Stimulated activated CD4-positive, alpha-beta T cell treated with anti-CD3 and anti-CD28 coated beads, Interleukin-12 subunit alpha, Interleukin-12 subunit beta, amount 100 ng/mL, for 24 hours (primary cell): ENCODE measurements at places on chromosomes 13 and 19.

GRCh38 chr13:39847336-39847735, 191.9 kb downstream of the COG6 start:
- DNase-seq: no peak

- no peak for DNase-seq
Measured at GRCh38 chr19:34577531-34578101, 96.1 kb downstream of the WTIP start.

GRCh38 chr13:26011996-26012821, 39.6 kb downstream of the SHISA2 start:
- DNase-seq: peak; percentile 17

DNA sequence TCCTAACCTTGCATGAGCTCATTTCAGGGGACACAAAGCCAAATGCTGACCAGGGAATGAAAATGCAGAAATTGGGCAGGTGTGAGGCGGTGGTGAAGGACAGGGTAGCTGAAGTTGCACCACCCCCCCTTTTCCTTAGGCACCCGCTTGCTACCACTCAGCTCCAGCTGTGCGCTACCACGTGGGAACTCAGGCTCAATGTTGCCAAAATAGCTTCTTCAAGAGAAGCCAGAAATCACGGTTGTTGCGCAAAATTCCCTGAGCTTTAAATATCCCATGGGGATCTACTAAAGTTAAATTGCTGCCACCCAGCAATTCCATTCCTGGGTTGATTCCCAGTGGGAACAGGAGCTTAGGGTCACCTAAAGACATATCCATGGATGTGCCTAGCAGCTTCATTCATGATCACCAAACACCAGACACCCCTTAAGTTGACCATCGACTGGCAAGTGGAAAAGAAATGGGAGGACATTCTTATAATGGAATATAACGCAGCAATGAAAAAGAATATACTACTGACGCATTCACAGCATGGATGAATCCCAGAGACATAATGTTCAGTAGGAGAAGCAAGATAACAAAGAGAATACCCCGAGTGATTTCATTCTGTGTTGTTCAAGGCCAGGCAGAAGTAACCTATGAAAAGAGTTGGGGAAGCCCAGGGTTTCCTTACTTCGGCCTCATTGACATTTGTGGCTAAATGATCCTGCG, 12.8 kb upstream of the ADGRL1 start:
- DNase-seq: no peak

- DNase-seq: no peak
Measured at GRCh38 chr13:84400706-84401105, 518.4 kb upstream of the SLITRK1 start.

DNA sequence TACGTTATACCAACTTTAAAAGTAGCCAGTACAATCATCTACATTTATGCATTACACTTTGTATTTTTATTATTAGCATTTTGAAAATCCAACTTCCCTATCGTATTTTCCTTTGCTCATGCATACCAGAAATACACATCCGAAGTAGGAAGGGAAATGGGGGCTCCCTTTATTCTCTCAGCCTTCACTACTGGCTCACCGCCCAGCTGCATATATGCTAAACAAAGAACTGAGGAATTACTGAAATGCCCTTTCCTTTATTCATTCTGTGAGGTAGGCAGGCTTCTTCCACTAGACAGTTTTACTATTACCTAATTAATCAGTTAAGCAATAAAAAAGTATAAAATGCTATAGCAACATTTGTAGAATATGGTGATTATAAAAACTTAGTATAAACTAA, 291.6 kb downstream of the KLF12 start:
- no peak for DNase-seq

DNA sequence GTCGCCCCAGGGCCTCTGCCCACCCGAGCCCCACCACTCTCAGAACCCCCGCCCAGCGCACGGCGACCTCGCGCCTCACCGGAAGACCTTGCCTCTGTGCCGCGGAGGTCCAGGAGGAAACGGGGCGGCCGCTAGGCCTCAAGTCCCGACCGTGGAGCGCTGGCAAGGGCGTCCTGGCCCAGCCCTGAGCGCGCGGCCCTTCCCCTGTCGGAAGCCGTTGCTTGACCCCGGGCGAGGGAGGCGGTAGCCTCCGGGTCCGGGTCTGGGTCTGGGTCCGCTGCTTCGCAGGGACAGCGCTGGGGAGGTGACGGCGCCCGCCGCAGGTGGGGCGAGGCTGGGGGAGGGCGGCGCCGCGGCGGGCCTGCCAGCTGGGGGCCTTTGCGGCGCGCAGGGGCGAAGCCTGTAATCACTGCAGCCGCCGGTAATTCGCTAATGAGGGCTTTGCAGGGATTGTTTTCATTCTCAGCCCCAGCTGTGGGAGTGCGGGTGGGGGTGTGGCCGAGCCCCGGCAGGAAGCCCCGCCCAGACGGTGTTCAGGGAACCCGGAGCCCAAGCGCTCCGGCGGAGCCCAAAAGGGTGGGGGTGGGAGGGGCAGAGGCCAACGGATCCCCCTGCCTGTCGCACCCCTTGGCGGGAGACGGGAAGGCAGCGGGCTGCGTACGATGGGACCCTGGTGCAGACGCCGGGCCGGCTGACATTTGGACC, 8.6 kb downstream of the C19orf25 start:
- peak; percentile 51 for DNase-seq

GRCh38 chr13:80555796-80556678, 215.1 kb upstream of the SPRY2 start:
- DNase-seq: no peak

DNA sequence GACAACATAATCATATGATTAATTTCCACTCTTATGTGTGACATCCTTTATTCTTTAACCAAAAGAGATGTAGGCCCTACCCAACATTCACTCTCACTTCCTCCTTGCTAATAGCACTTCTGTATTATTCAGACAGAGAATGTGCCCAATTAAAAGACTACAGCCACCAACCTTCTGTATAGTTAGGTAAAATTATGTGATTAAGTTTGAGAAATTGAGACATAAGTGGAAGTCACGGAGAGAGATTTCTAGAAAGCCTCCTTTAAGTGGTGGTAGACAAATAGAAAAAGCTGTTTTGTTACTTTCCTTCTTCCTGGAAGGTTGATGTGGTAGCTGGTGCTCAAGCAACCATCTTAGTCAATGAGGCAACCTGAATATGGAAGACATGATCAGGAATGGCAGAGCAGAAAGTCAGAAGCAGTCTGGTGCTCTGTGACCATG, 14.8 kb downstream of the EPSTI1 start:
- no peak for DNase-seq

- DNase-seq: no peak
Measured at GRCh38 chr13:27065582-27065981, 106.0 kb downstream of the USP12 start.

- DNase-seq: no peak
Measured at GRCh38 chr13:38804536-38804935, 117.7 kb downstream of the FREM2 start.

DNA sequence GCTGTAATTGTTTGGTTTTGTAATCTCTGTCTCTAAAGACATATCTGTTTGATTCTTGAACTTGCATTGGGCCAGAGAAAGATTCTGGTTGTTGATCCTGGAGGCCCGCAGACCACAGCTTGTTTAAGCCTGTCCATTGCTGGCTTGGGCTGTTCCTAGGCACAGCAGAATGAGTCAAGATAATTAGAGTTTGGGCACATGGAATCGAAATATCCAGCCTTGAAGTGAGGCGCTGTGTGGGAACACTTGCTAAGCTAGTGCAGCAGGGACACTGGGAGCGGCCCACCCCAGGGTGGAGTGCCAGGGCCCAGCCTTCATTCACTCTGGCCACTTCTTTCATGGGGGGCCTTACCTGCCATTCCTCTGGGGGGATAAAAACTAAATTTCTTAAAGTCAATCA, 219.7 kb downstream of the LMO7 start:
- DNase-seq: no peak

GRCh38 chr13:44765001-44765471, 188.9 kb upstream of the TSC22D1 start:
- no peak for DNase-seq

GRCh38 chr13:46831588-46832194, 34.7 kb upstream of the ESD start:
- DNase-seq: peak; percentile 18

DNA sequence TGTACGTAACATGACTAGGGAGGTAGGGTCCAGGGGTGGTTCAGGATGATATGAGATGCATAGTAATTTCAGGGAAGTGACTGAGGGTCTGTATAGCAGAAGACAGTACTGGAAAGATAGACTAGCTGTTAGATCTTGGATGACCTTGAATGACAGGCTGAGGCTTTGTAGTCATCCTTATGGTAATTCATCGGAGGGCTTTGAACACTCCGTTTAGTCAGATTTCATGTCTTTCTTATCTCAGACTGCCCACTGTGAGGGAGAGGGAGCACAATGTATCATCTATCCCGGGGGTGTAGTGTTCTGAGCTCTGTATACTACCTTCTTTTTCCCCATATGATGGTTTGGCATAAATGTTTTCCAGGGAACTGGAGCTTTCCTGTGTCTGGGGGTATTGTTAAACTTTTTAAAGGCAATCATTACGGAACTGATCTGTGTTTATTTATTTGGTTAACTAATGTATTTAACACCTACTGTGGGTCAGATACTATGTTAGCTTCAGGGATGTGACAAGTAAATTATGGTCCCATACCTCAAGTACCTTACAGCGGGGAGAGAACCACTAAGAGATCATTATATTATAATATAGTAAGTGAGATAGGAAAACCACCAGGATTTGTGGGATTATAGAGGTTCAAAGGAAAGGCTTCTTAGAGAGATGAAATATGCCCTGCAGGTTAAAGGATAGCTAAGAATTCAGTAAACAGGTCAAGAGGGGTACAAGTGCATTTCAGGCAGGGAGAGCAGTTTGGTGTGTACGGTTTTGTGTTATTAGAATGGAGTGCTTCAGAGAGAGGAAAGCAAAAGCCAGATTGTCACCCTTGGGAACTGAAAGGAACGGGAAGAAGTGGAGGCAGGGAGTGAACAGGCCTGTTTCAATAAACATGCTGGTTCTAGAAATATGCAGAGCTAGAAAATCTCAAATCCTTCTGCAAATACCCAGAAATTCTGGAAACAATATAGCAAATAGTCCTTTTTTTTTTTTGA, 164.8 kb upstream of the KL start:
- DNase-seq: no peak

DNA sequence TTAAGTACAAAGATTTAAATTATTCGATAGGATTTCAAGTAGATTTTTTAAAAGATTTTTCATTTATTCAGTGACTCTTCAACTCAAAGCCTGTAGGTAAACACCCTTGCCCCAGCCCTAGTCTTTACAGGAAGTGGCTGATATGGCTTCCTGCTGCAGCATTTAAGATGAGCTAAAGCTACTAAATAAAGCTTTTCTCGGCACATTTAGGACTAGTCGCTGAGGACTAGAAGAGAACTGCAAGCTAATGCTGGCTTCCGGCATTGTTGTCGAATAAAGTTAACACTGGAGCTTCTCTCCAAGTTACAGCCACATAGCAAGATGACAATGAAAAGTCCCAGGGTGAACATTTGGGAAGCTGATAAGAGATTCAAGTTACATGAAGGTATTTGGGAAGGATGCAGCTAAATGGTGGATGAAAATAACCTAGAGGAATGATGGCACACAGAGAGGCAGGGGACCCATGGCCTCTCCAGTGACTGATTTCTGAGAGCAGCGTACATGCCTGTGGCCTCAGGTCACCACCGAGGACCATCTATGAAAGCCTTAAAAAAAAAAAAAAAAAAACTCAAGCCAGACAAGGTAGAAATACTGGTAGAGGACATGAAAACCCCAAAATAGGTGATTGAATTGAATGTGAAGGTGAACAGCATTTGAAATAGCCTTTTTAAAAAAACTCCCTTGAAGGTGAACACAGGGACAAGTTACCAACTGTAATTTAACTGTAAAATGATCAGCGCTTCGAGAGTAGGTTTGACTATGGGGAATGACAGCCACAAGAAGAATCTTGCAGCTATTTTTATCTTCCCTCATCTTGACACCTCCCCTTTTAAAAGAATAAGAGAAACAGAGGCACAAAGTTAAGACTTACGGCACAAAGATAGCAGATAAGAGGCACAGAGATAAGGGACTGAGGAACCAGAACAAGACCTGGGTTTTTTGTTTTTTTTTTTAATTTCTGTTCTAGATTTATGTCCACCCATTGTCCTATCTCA, 155.4 kb downstream of the DCT start:
- DNase-seq: no peak

DNA sequence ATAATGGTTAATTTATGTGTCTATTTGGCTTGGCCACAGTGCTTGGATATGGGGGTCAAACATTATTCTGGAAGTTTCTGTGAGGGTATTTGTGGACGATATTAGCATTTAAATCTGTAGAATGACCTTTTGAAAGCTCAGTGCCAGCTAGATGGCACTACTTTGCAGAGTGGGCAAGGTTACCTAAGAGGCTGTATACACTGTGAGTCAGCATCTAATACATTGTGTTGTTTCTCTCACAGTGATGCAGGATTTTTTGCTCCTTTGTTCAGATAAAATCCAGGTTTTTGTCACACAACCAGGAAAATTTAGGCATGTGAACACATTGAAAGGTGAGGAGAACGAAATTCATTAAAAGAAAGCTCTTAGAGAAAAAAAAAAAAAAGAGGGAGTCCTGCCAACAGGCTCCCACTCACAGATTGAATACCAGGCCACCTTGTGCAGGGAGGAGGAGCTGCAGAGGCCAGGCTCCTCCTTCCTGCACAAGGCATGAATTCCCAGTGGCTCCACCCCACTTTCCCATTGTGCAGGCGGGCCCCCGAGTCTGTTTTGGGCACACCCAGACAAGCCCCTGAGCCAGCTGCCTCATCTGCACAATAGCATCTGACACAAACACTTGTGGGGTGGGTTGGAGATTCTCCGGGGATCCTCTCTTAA, 551.0 kb upstream of the ATXN8OS start:
- no peak for DNase-seq

DNA sequence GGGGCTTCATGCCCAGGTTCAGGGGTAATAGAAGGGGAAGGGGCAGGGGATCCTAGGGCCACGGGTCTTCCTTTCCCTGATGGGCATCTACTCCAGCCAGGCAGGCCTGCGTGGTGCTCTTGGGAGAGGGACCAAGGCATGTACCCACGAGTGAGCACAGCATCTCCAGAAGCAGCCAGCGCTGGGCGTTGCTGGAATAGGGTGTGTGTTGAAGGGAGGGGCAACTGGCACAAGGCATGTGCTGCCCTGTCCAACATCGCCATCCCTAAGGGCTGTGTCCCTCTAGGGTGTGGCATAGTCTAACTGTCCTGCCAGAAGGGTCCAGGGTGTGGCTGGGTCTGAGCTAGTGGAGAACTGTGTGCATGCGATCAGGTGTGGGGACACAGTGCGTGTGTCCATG, 2.9 kb downstream of the NOTCH3 start:
- no peak for DNase-seq

- no peak for DNase-seq
Measured at GRCh38 chr13:34103854-34104253, 285.9 kb downstream of the RFC3 start.
